ENCODE measurements at places on chromosomes 13 and 19. TPM values are rescaled to one million over a fixed set of nuclear protein-coding genes. Genes with fewer than 3 reads are reported as not detected.

GRCh38 chr13:43942286-43942685, 62.6 kb downstream of the LACC1 start:
- no peak for DNase-seq

Gene KIR2DL1
- not detected for total RNA-seq

Gene URAD
- total RNA-seq, result not detected

GRCh38 chr19:38952395-38953165, 21.8 kb downstream of the MRPS12 start:
- DNase-seq, result peak; percentile 32

DNA sequence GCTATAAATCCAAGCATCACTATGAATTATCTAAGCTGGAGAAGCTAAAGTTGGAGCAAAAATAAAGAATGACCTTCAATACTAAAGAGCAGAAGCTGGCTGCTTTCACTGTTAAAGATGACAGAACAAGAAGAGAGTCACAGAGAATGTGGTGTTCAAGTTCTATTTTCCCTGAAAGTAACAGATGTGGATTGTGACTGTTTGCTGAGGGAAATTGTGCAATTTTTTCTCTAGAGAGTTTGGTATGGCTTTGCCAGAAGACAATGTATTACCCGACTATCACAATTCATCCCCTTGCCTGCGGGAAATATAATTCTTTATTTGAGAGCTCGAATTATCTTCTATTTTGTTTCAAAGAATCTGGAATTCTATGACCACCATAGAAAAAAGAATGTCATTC, 83.1 kb downstream of the TNFSF13B start:
- no peak for DNase-seq

- no peak for DNase-seq
Measured at GRCh38 chr13:96779691-96780090, 214.6 kb downstream of the OXGR1 start.

DNA sequence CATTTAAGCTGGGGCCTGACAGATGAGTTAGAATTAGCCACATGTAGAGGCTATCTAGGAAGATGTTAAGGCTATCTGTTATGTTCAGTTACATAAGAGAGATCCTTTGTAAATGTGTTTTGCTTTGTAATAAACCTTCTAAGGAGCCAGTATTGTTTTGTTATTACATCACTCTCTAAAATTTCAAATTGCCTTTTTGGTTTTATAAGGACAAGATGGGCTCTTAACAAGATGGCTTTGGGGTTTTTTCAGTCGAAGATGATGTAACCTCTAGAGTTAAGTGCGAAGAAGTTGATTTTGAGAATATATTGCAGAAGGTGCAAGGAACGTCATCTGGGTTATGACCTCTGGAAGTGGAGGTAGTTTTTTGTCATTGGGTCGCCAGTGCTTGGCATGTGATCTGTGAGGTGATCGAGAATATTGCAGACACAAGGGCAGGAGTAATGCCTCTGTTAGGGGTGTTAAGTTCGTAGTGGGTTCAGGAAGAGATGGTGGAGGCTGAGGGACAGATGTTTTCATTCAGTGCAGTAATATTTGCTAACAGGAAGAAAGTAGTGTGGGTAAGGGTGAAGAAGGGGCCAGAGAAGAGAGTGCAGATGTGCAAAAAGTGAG, 12.7 kb downstream of the LSM14A start:
- no peak for DNase-seq

Gene ZNF256
- total RNA-seq, result 5.8 TPM

Gene CBY2
- total RNA-seq, result not detected
